ENCODE measurements at places on chromosomes 2 and 18.

DNA sequence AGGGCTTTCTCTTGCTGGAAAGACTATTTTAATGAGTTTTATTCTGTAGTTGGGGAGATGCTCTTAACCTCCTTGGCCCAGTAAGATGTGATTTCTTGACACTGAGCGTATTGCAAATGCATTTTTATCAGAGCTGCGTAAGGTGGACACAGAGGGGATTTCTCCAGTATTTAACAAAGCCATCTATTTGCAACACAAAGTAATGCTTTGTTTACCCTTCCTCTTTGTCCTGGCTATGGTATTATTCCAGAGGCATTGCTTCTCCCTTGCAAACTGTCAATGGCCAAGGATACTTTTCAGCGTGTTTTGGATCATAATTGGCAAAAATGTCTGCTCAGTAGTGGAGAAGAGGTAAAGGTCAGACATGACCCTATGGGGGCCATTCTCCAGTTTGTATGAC is 90.8 kb upstream of the PIK3C3 start:
- no peak for DNase-seq

- DNase-seq = no peak
These were observed 248.8 kb downstream of the MREG start for GRCh38 chr2:215764441-215765048.

DNA sequence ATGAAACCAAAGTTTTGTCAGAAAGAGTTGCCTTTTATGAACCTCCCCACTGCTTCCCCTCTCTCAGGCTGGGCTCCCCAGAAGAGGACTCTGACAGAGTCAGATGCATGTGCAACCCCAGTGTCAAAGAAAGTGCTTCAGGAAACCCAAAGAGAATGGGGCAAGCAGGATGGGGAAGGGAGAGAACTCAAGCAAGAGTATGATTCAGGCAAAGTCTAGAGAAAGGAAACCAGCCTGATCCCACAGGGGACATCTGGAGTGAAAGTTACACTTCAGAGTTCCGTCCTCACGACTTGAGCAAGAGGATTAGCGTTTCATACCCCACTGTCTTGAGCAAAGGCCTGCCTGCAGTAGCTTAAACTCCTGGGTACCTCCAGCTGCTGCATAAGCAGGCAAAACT is 51.8 kb upstream of the EPC2 start:
- no peak for DNase-seq

DNA sequence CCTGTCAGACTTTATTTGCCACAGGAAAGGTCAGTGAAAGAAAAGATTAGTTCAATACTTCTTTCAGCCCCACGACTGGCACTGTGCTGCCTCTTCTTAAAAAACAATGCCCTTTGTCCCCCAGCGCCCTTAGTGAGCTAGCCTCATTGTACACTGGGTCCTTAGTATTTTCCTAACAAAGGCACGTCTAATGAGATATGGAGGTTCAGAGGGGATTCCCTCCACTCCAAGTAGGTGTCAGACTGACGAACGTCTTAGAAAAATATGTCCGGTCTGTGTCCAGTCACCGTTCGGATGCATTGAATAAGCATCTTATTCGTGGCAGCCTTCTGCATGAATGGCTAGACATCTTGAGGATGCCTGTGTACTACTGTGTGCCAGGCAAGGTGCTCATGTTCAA is 1.1 kb downstream of the FECH start:
- DNase-seq = no peak

- no peak for DNase-seq
These were observed 90.9 kb downstream of the ATAD2B start for GRCh38 chr2:23835988-23836387.
